Esophagus squamous epithelium (tissue), 5 donors: ENCODE measurements at places on chromosomes 6 and 20.

DNA sequence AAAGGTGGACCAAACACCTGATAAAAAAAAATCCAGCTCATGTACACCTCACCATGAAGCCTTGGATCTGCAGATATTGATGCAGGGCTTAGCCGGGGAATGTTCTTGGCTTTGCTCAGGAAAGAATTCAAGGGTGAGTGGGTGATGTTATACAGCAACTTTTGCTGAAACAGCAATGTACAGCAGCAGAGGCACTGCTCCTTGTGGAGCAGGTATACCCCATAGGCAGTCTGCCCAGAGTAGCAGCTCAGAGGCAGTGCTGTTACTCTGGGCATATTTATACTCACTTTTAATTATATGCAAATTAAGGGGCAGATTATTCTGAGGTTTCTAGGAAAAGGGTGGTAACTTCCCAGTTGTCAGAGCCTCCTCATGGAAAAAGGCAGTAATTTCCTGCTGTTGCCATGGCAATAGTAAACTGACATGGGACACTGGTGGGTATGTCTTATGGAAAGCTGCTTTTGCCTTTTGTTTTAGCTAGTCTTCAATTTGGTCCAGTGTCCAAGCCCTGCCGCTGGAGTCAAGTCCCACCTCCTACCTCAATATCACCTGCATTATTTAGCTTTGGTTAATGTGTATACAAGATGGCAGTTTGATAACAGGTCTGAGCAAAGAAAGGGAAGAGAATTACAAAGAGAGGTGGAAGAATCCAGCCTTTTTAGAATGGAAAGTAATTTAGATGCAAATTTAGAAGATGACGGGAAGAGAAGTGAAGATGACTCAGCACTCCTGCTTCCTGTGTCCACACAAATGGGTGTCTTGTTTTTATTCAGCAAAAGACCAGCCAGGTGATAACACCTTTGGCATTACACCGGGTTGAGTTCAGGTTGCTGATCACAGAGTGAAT is 110.1 kb upstream of the JAG1 start:
- no peak for DNase-seq

DNA sequence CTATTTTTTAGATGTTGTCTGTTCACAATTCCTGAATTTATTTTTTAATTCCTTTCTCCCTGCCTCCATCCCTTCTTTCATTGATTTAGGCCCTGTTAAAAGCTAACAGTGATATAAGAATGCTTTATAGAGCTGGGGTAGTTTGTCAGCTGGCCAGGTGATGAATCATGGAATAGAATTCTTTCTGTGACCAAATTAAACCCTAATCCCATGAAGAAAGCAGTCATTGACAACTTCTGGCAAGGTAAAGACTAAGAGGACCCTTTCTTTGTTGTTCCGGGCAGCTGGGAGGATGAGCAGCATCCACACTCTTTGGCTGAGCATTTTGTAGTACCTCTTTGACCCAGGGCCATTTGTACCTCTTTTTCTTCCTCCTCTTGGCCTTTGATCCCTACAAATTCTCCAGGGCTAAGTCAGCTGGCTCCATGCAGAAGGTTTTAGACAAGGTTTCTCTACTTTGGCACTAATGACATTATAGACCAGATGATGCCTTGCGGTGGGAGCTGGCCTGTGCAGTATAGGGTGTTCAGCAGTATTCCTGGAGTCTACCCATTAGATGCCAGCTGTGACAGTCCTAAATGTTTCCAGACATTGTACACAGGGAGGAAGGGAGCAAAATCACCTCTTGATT is 102.9 kb downstream of the SLX4IP start:
- DNase-seq: no peak

DNA sequence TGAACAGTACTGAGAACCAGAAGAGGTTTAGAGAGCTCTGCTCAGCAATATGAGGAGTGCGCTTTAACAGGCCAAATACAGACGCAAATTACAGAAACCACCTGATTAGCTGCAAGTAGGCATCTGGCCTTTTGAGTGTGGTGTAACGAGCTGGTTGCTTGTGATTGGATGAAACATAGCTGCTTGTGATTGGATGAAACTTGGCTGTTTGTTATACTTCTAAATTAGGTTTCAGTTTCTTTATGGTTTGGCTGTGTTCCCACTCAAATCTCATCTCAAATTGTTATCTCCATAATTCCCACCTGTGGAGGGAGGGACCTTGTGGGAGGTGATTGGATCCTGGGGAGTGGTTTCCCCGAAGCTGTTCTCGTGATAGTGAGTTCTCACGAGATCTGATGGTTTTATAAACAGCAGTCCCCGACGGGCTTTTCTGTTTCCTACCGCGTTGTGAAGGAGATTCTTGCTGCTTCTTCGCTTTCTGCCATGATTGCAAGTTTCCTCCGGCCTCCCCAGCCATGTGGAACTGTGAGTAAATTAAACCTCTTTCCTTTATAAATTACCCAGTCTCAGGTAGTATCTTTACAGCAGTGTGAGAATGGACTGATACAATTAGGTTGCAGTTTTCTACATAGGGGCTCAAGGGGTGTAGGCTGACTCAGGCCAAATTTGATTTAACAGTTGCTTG is 655.9 kb upstream of the MAN1A1 start:
- DNase-seq: no peak

GRCh38 chr6:122078481-122078880 is 321.0 kb upstream of the HSF2 start:
- no peak for DNase-seq

DNA sequence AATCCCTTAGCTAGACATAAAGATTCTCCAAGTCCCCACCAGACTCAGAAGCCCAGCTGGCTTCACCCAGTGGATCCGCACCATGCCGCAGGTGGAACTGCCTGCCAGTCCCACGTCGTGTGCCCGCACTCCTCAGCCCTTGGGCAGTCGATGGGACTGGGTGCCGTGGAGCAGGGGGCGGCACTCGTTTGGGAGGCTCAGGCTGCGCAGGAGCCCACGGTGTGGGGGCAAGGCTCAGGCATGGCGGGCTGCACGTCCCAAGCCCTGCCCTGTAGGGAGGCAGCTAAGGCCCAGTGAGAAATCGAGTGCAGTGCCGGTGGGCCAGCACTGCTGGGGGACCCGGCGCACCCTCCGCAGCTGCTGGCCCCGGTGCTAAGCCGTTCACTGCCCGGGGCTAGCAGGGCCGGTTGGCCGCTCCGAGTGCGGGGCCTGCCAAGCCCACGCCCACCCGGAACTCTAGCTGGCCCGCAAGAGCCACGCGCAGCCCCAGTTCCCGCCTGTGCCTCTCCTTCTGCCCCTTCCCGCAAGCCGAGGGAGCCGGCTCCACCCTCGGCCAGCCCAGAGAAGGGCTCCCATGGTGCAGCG is 95.9 kb upstream of the DTNBP1 start:
- no peak for DNase-seq

GRCh38 chr6:143802833-143803565 is 40.1 kb upstream of the LTV1 start:
- no peak for DNase-seq

DNA sequence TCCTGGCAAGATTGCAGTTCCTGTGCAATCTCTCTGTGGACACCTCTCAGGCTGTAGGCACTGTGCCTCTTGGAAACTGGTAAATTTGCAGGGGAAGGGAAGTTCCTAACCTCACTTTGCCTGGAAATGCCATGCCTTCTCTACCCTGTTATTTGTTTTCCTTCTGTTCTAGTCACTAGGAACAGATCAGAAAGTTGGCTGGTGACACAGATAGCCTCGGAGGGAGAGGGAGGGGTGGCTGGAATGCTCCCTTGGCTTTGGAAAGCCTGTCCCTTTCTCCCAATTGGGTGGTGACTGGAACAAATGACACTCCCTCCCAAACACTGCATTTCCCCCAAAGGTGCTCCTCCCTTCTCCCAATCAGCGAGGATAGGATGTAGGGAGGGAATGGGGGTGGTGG is 131.5 kb upstream of the F13A1 start:
- DNase-seq: no peak

- DNase-seq: no peak
Measured at GRCh38 chr6:47335466-47335865, 25.8 kb upstream of the TNFRSF21 start.

GRCh38 chr6:158031381-158032353 is 50.0 kb downstream of the SYNJ2 start:
- no peak for DNase-seq

DNA sequence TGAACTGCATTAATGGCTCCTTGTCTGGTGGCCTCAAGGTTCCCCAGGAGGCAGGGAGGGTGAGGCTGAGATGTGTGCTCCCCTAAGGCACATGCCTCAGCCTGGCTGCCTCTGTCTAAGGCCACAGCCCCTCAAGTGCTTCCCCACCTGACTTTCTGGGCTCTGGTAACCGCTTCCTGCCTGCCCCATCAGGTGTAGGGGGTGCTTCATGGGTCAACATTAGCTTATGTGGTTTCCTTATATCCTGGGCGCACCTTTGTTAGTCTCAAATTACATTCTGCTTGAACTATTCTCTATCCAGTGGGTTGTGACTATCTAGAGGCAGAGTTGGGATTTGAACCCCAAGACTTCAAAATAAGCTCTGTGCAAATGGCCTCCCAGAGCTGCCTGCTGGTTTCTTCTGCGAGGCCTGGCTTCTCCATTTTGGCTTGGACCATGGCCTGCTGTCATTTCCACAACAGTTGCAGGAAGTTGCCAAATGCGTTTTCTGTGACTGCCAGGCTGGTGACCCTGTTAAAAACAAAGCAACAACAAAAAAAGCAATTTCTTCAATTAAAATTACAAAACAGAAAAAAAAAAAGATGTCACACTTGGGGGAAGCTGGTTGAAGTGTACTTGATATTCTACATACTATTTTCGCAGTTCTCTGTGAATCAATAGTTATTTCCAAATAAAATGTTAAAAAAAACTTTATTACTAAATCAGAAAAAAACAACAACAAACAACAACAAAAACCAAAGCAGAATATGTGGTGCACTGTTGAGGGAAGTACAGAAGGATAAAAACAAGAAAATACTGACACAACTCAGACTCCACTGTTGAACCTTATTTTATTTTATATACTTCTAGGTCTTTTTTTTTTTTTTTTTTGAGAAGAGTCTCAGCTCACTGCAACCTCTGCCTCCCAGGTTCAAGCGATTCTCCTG is 20.0 kb upstream of the ZNFX1 start:
- no peak for DNase-seq

DNA sequence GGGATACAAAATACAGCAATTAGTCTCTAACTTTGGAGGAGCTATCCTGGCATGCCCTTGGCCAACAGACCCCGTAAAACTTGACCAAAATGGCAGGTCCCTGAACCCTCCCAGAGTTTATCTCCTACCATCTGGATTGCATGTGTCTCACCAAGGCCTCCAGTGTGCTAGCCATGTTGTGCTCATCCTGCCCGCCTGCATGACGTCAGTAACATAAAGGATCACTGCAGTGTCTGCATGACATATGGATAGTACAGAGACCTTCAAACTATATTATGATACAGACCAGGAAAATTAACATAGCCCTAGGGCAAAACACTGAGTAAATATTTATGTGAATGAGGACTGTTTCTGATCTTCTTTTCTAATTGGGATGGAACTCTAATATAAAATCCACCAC is 25.3 kb downstream of the CPXM1 start:
- no peak for DNase-seq

DNA sequence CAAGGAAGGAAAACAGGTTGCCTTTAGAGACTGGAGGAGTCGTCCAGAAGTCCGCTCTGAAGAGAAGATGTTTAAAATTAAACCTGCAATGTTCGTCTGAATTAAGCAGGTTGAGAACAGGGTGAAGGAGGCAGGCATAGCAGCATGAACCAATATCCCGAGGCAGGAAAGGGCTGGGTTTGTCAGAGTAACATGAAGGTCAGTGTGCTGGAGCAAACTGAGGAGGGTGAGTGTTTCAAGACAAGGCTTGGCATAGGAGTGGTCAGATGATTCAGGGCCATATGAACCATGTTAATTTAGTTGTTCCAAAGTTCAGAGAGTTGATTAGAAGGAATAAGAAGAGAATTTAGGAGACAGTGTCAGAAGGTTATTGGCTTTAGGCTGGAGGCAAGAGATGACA is 93.3 kb downstream of the UTRN start:
- DNase-seq: no peak

DNA sequence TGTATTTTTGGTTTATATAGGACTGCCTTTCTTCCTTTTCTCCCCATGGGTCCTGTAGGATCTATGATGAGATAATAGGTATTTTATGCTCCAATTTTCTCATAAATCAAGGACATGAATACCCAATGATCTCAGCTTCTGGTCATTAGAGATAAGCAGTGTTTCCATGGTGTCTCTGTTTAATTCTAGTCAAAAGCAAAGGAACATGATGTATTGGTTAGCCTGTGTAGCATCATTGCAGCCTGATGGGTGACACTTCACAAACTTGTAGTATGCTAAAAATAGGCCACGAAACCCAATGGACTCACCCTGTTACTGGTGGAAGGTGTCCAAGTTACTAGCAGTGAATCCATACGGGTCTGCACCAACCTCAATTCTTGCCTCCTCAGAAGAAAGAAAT is 116.2 kb upstream of the SNX9 start:
- DNase-seq: no peak

DNA sequence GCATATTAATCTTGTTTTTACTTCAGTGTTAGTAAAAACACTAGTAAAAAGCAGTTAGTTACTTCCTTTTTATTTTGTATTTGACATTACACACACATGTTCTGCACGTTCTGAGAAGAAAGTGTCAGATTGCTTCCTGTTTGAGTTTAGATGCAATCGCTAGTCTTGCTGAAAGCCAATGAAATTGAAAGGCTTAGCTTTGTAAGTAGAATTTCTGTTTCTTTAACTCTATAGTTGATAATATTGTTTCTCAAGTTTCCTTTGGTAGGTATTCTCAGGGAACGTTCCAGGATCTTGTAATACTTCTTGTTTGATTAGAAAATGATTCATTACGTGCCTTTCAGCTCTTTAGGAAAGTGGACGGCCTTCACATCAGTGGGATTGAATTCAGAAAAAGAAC is 55.0 kb downstream of the CDKAL1 start:
- DNase-seq: no peak

GRCh38 chr20:1628621-1629020 is 8.8 kb upstream of the SIRPB1 start:
- DNase-seq: no peak

DNA sequence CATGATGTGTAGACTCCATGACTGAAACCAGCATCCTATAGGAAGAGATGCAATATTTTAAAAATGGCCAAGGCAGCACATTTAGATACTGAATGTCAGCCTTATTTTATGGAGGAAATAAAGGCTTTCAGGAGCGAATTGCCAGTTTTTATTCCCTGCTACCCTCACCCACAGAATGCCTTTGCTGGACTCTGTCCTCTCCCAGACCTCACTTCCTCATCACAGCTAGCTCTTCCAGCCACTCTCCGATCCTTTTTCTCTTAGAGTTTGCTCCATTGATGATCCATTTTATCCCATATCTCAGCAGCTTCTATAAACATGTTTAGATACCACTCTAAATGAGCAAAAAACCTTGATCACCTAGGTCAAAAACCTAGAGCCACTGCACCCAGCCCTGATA is 137.7 kb downstream of the LRRC1 start:
- DNase-seq: no peak

- DNase-seq: no peak
Measured at GRCh38 chr20:38870733-38871559, 55.3 kb upstream of the FAM83D start.
